Caudate nucleus (tissue), 63 donors: ENCODE measurements at places on chromosomes 12 and 14.

DNA sequence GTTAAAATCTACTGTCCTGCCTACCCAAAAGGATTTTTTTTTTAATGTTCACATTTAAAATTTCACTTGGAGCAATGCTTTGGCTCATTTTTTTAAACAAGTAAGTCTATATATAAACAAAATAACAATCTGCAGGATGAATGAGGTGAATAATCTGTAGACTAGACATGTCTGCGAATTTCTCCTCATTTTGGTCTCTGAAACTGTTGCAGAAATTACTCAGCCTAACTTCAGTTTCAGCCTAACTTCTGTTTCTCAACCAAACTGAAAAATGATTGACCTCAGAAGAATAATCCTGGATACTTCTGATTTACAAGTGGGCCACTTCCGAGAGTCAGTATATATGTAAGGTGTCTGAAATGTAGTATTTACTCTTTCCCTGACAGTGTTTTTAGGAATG, 39.8 kb upstream of the NPAS3 start:
- DNase-seq = no peak

DNA sequence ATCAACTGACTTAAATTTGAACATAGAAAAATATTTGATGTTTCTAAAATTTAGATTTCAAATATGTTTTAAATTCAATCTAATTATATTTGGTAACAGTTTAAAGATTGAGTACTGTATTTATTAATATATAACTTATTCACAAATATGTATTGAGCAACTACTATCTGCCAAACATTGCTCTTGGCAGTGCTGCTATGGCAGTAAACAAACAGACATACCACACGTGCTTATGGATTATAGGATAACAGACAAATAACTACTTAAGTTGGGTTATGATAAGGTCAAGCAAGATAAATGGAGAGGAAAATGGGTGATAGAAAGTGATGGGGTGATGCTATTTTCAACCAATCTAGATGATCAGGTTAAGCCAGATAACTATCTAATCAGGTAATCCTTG, 538.1 kb downstream of the C12orf50 start:
- DNase-seq = no peak

GRCh38 chr12:15669256-15669948, 119.8 kb downstream of the EPS8 start:
- DNase-seq = no peak

DNA sequence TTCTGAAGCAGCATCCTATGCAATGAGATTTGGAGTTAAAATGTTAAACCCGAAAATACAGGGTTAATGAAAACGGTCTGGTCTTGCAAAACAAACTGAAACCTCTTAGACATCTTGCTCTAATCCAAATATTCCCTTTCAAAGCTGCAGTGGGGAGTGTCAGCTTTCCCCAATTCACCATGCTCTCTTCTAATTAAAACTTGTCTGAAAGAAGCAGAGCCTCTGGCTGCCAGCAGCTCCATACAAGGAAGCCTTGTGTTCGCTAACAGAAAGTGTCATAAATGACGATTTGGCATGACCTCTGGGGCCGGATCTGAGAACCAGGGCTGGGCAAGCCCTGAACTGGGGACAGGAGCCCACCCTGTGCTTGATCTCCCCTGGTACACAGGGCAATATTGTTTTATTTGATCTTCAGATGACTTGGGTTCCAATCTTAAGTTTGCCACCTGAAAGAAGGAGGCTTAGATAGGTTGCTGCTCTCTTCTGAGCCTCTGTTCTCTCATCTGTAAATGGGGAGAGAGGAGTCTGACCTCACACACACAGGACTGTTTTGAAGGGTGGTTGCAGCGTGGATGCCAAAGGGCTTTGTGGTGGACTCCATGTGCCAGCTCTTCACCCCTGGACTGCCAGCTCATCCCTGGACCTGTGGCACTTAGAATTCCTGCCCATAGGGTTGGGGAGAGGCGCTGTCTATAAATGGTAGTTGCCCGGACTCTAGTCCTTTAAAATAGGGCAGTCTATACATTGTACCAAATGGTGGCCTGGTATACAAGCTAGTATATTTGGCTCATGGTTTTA, 7.8 kb downstream of the KMT5A start:
- DNase-seq = peak; percentile 12

DNA sequence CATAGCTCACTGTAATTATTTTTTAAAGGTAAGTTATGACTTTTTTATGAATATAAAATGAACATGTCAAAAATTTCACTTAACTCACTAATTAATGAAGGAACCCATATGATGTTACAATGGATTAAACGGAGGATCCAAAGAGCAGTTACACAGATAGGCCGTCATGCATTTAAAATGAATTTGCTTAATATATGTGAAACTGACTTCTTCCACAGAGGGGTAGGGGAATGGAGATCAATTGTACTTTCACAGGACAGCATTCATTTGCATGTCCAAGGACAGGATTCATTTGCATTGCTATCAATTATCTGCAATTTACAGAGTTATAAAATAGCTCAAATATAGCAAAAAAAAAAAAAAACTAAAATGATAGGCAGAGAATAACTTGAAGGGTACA, 6.6 kb upstream of the CRY1 start:
- no peak for DNase-seq

- DNase-seq = no peak
Observed at GRCh38 chr12:105453316-105453715, 122.8 kb downstream of the C12orf75 start.

DNA sequence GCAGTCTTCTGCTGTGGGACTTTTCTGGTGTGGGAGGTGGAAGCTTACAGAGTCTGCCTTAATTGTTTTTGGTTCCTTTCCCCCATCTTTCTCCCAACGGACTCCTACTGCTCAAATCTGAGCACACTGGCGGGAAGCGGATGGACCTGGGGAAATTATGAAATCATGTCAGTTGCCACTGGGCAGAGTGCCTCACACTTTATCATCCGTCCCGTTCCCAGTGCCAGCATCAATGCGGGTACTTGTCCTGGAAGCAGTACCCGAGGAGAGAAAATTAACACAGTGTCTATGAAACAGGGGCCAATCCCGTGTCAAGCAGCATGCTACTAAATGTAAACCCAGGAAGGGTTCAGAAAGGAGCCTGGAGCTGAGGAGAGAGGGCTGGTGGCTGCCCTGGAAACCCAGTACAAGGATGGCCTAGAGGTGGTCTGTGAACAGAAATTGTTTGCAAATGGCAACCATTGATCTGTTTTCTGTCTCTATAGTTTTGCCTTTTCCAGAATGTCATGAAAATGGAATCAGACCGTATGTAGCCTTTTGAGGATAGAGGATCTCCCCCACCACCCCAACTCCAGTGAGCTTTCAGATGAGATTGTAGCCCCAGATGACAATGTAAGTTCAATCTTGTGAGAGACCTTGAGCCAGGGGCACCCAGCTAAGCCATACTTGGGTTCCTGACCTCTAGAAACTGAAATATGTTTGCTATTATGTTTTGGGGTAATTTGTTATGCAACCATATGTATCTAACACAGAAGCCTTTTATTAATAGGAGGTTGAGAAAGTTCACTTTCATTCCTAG, 908 bp upstream of the CDKL1 start:
- no peak for DNase-seq

DNA sequence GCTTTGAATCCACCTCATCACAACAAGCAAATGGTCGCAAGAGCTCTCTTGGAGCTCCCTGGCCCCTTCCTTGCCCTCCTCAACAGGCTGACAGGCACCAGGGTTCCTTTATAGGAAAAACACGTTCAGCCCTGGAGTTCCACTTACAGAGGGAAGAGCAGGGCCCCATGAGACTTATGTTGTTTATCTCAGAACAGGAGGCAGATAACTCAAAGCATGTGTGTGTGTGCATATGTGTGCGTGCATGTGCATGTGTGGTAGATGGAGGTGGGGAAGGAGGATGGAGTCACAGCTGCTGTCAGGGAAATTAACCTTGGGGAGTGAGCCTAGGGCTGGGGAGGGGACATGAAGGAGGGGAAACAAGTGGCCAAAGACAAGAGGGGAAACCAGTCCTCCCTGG, 138.1 kb downstream of the DPF3 start:
- no peak for DNase-seq

- no peak for DNase-seq
Observed at GRCh38 chr14:34174973-34175372, 224.1 kb upstream of the EGLN3 start.

DNA sequence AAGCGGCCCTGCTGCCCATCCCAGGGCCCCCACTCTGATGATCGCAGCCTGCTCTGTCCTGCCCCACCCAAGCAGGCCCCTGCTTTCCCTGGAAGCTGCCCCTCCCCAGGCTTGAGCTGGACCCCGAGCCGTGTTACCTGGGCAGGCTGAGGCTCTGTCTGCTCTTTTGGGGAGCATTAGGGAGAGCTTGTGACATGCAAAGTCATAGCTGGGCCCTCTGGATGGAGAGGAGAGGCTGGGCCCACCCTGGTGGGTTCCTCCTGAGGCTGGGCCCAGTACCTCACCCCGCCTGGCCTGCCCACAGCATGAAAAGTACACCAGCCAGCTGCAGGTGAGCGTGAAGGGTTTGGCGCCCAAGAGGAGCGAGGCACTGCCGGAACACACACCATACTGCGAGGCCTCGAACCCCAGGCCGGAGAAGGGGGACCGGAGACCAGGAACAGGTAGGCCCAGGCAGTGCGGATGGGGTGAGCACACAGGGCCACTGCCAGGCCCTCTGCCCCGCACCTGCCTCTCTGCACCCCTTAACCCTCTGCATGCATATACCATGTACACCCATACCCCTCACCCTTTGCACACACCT, 15.0 kb downstream of the CEP170B start:
- DNase-seq = no peak

DNA sequence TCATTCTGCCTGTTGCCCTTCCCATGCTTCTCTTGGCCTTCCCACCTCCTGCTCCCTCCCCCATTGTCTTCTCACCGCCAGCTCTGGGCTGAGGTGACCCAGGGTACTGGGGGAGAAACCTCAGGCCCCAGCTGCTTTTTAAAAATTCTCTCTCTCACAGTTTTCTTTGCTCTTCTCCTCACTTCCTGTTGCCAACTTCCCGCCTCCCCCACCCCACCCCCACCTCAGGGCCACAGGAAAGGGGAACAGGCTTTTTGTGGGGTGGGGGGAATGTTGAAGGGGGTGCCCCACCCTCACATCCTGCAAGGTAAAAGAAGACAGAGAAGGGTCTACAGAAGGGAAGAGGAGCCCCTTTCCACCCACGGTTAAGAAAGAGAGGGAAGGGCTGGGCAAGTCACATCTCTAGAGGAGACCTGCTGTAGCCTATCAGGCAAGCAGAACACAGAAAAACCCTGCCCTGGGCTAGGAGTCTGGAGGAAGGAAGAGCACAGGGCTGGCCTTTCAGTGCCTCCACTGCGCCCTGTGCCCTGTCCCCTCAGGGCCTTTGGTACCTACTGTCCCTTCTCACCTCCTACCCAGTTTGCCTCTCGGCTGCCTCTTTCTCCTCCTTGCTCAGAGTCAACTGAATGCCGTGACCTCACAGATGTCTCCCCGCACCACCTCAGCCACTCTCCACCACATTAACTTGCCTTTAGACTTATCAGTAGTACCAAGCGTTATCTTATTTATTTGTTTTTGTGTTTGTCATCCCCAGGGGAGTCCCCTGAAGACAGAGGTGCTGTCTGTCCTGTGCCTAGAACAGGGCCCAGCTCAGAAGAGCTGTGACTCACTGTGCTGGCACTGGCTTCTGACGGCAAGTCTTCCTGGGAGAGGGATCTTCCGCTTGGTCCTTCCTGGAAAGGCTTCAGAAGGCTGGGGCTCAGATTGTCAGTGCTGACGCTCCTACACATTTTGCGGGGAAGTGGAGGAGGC, 1.7 kb downstream of the ARHGAP9 start:
- DNase-seq = no peak
